ENCODE measurements at places on chromosomes 3 and 15.

GRCh38 chr3:89362496-89362895 is 255.1 kb downstream of the EPHA3 start:
- DNase-seq = no peak

GRCh38 chr15:75578173-75578947 is 755 bp downstream of the PTPN9 start:
- peak; percentile 34 for DNase-seq

- DNase-seq = no peak
These were observed 23.9 kb upstream of the SLC25A36 start for GRCh38 chr3:140917772-140918171.

DNA sequence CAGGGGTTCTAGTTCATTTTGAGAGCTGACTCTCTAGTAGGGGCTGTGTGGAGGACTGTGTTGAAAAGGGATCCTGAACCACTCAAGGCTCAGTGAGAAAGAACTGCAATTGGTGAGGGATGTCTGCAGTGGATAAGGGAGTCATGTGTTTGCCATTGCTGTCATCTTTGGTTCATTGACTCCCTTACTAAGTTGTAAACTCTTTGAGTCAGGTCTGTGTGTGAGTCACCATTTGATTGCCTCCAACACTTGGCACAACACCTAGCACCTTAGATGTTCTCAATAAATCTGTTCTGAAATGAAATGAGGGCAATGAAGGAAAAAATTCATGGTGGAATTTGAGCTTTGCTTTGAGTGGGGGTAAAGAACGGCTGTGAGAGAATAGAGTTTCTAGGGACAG is 51.7 kb downstream of the PLS1 start:
- no peak for DNase-seq

- no peak for DNase-seq
These were observed 8.8 kb downstream of the NUP210 start for GRCh38 chr3:13411186-13411860.

- no peak for DNase-seq
These were observed 28.5 kb downstream of the SCG5 start for GRCh38 chr15:32669896-32670611.

DNA sequence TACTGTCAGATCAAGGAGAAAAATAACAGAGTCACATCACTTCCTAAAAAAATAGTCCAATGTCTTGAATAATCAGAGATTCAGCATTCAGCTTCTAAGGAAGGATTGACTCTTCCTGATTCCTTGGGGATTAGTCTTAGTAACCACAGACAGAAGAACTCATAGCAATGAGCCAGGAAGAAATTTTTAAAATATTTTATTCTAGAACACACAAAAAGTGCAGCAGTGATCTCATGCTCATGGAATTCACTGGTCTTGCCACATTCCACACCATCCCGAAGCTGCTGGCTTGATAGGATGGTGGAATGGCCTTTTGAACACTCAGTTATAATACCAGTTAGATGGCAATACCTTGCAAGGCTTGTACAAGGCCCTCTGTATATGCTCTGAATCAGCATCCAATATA is 43.0 kb upstream of the ABI3BP start:
- no peak for DNase-seq

DNA sequence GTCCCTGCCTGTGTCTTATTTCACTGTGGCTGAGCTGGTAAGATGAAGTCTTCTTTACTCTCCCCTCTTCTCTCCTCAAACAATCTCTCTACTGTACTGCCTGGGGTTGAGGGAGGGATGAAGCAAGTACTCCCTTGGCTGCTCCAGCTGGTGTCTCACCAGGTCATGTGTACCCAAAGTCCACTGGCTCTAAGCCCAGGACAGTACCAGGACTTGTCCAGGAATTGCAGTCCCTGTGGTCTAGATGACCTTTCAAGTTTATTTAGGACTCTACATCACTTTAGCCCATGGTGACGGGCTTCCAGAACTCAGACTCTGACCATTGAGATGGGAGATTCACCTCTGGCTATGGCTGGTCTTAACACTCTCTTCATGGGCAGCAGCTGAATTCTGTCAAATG is 17.5 kb upstream of the SLC27A2 start:
- DNase-seq = no peak

GRCh38 chr15:25175789-25176615 is 221.2 kb downstream of the SNRPN start:
- DNase-seq = no peak

DNA sequence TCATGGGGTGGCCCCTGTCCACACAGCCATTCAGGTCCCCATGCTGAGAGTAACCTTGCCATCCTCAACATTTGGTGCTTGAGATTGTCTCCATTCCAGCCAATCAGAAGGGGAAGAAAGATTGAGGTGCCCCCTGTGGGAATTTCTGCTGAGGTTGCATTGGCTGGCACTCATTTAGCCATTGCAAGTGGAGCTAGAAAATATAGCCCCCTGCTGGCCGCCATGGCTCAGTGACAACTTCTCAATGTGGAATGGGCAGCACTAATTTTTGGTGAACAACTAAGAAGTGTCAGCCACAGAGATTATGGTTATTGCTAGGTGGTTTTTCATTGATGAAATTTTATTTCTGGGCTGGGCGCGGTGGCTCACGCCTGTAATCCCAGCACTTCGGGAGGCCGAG is 22.0 kb downstream of the COL6A6 start:
- DNase-seq = peak; percentile 28

Data from activated T-cell treated with anti-CD3 and anti-CD28 coated beads, Interleukin-2, amount 50 U/mL, for 72 hours (primary cell).